Activated T-helper 9 cell treated with anti-CD3 and anti-CD28 coated beads, Interleukin-2, amount 50 U/mL, for 16 hours (primary cell): ENCODE measurements at places on chromosomes 2 and 18.

DNA sequence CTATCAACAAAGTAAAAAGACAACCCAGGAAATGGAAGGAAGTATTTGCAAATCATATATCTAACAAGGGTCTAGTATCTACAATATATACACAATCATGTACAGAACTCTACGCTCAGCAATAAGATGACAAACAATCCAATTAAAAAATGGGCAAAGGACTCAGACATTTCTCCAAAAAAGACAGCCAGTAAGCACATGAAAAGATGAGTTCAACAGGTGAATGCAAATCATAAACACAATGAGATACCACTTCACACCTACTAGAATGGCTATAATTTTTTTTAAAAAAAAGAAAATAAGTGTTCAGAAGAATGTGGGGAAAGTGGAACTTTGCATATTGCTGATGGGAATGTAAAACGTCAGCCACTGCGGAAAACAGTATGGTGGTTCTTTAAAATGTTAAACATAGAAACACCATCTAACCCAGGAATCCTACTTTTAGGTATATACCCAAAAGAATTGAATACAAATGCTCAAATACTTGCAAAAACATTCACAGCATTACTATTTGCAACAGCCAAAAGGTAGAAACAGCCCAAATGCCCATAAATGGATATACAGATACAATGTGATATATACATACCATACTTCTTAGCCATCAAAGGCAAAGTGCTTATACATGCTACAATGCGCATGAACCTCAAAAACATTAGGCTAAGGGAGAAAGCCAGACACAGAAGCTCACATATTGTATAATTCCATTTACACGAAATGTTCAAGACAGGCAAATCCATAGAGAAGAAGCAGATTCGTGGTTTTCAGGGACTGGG, 121.2 kb downstream of the CABYR start:
- no peak for DNase-seq

DNA sequence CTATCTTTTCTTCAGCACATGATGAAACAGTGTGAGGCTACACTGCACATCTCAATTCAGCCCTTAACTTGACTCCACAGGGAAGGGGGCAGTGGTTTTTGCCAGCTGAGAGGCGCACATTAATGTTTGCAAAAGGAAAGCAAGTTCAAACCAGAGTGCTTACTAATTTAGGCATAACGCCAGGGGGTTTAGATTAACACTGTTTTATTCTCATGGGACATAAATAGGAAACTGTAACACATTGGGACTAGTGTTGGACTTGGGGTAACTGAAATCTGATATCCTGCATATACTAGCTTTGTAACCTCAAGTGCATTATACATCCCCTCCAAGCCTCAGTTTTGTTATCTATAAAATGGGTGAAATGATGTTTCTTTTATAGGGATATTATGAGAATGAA, 821.2 kb upstream of the ID2 start:
- DNase-seq: no peak

DNA sequence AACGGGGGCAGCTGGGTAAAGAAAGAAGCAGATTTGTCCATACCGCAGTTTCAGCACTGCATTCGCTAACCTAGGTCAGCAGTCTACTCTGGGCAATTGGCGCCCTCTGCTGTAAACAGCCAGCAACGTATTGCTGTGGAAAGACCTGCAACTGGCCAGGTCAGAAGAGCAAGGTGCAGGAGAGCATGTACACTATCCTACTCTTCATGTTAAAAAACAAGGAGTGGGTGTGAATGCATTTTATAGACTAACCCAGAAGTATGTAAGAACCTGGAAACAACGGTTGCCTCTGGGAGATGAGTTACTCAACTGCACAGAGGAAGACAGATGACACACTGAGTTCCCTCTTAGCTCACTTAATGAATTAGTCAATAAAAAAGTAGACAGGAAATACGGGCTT, 6.2 kb downstream of the MRPS5 start:
- peak; percentile 51 for DNase-seq

DNA sequence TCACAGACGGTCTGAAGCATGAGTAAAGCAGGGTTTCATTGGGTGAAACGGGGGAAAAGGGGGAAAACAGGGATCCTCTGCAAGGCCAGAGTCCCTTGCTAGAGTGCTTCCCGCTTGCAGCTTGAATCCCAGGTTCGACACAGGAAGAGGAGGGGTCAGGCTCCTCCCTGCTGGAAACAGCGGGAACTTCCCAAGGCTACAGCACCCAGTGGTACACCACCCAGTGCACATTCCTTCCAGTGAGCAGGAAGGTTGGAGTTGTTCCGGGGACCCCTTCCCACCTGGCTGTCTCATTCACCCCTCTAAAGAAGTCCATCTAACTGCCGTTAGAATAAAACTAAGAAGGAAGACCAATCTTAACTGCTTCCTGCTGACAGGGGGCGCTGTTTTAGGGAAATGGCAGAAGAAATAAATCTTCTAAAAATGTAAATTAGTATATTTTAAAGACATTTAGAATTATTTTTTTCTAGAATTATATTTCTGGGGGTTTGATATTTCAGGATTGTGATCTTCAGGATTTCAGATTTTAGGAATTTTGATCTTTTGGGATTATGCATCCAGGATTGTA, 230.9 kb downstream of the RBM43 start:
- no peak for DNase-seq

- peak; percentile 25 for DNase-seq
These were observed at the start of gene MAP3K20 for GRCh38 chr2:173075781-173076580. Gene MAP3K20, plus strand, starts transcription at chr2:173075846. Its CDS starts 15,186 bp downstream, at chr2:173091032.

GRCh38 chr2:107742460-107743027, 84.1 kb upstream of the RGPD4 start:
- DNase-seq: no peak

GRCh38 chr2:236691799-236692167, 122.2 kb downstream of the ACKR3 start:
- no peak for DNase-seq

GRCh38 chr2:57886161-57886786, 160.3 kb upstream of the VRK2 start:
- DNase-seq: no peak

GRCh38 chr2:221552291-221552690, 19.8 kb downstream of the EPHA4 start:
- DNase-seq: no peak

DNA sequence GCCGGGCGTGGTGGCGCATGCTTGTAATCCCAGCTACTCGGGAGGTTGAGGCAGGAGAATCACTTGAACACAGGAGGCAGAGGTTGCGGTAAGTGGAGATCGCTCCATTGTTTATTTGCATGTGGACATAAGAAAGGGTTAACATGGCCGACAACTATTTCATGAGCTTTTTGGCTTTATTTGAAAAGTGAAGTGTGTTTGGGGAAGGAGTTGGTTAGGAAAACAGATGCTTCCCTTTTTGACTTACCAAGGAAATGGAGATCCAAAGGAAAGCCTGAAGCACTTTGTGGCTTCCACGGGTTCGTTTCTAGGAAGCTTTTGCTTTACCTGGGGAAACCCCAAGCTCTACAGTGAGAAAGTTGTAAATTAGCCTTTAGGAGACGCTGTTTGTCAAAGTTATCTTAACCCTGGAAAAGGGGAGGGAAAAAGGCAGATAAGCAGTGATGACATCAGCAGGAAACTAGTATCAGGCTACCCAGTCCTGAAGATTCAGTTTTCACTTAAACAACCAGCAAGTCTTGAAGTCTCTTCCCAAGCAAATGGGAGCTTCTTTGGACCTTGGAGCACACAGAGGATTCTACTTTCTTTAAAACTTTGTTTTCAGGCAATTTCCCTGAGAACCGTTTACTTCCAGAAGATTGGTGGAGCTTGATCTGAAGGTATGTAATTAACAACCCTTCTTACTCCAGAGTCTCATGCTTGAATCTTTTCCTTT, at the start of gene CASP10:
CASP10 (plus strand) TSS at position 492 of the 715 bp plus-strand sequence. CDS start 2,637 bp downstream, outside the sequence.
- DNase-seq: no peak

GRCh38 chr2:175552902-175553301, 371.4 kb upstream of the ATP5MC3 start:
- no peak for DNase-seq

DNA sequence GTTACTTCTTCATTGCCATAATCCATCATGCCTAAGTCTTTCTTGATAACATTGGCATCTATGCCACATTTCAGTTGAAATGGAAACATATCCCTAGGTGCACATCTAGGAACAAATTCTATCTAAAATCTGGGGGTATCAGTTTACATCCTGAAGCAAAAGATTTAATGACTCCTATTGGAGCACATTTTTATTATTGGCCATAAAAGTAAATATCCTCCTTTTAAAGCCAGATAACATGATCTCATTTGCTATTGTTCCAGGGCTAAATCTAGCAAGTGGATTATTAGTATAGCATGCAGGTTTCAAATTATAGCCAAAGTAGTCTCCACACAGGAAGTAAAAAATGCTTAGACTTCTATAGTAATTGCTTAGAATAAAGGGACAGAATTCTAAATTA, 193.2 kb downstream of the CDH2 start:
- no peak for DNase-seq

- no peak for DNase-seq
These were observed 43.0 kb upstream of the ACKR3 start for GRCh38 chr2:236526455-236527158.

- no peak for DNase-seq
These were observed 25.6 kb downstream of the HADHB start for GRCh38 chr2:26270373-26270772.

DNA sequence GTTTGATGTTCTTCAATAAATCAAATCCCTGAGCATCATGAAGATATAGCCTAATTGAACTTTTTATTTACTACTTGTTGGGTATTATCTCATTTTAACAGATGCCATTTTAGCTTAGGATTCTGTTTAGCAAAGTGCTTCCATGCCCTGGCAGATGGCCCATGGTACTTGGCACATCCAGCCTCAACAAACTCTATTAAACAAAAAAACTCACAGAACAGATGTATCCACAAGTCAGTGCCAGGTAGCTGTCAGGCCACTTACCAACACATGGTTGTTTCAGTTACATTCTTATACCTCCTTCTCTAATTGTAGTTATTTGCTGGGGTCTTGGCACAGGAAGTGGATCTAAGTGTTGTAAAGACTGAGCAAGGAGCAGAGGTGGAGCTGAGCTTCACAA, 29.6 kb downstream of the GAD1 start:
- no peak for DNase-seq

- no peak for DNase-seq
These were observed 7.6 kb upstream of the THOC1 start for GRCh38 chr18:275486-275885.
